ENCODE measurements at places on chromosomes 11 and 22.

DNA sequence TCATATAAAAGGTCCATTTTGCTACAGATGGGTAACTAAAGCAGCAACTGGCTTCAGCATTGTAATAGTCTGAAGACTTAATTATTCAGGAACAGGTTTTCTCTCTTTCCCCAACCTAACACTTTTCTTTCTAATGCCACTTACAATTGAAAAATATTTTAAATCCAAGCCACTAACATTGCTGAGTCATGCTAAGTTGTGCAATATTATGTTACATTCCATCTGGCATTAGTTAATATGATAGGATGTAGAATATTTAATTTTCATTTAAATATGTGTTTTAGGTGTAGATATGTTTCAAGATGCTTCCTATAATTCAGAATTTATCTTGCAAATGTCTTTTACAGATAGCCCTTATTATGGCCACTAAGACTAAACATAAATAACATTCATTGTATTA lies 98.6 kb downstream of the KIF18A start:
- peak; percentile 58 for DNase-seq

GRCh38 chr11:46114961-46115360 lies 6.3 kb downstream of the PHF21A start:
- DNase-seq: no peak

- no peak for DNase-seq
These were observed 964.2 kb downstream of the JRKL start for GRCh38 chr11:97354026-97354425.

DNA sequence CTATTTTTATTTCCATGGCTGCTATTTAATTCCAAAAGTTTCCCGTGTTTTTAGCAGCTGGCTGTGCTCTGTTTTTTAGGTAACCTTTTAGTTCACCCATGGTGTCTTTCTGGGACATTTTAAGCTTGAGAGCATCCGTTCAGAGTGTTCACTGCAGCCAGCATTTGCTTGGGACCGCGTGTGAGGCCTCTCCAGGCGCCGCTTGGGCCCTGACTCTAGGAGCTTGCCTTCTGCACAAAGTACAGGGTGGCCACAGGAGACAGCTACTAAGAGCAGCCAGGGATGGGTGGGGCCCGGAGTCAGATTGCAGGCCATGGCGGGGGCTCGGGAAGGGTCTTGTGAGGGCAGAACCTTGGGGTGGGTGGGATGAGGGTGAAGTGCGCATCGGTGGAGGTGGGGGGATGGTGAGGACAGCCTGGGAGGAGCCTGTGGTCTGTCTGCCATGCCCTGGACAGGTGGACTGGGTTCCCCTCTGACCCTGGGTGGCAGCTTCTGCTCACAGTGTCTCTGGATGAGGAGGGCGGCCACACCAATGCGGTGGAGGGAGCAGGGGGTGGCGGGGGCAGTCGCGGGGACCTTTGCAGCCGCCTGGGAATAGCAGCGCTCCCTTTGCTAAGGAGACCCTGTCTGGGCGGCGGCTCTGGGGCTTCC lies 288.1 kb downstream of the TBC1D22A start:
- DNase-seq: no peak

GRCh38 chr11:128757235-128757711 lies 63.4 kb downstream of the FLI1 start:
- peak; percentile 29 for DNase-seq

GRCh38 chr11:133762538-133762937 lies 82.8 kb downstream of the SPATA19 start:
- no peak for DNase-seq

DNA sequence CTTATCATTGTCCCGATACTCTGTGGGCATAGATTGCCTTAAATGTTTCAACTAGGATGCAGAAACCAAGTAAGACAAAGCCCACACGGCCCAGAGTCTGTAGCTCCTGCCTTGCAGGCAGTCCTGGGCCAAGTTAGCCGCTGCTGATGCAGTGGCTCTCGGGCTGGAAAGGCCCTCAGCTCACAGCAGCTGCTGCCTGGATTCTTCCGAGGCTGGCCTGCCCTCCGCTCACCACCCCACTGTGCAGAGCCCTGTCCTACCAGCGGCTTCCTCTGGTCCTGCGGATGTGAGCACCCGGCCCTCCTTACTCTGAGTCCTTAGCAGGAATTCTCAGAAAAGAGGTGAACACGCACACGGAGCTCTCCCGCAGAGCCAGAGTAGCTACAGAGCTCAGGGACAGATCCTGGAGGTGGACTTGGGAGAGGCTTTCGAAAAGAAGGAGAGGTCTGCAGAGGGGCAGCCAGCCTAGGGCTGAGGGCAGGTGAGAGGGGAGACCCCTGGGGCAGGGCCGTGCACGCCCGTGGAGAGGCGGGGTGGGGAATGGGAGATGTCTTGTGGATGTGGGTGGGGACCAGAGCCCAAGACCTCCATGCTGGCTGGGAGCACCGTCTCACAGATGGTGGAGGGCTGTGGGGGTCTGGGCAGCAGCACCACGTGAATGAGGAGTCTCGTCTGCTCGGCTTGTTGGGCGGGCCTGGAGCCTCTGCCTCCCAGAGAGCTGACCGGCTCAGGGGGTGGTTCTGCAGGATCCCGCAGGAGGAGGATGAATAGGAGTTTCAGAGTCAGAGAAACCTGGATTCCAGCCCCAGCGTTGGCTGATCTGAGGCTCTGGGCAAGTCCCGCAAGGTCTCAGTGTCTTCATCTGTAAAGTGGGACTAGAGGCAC lies 117.4 kb upstream of the B3GAT1 start:
- no peak for DNase-seq

- DNase-seq: no peak
These were observed 104.7 kb upstream of the OR4B1 start for GRCh38 chr11:48111891-48112290.

GRCh38 chr11:11909727-11910126 lies 68.0 kb downstream of the USP47 start:
- peak; percentile 65 for DNase-seq

GRCh38 chr11:94011478-94011877 lies 9.7 kb upstream of the HEPHL1 start:
- no peak for DNase-seq
